NCI-H526 (cell line): ENCODE measurements at places on chromosomes 16 and 17.

- DNase-seq, result peak; percentile 45
Observed at GRCh38 chr16:15950161-15950854, 892 bp downstream of the ABCC1 start.

DNA sequence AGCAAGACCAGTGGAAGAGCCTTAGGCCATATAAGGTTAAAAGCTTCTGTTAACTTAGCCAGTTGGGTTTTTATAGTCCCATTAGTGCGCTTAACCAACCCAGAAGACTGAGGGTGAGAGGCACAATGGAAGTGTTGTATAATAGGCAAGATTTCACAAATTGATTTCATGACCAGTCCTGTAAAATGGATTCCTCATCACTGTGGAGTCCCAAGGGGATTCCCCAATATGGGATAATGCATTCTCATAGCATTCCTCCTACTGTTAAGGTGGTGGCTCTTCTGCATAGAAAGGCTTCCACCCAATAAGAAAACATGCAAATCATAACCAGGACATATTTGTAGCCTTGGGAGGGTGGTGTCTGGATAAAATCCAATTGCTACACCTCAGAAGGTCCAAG lies 22.1 kb upstream of the B4GALNT2 start:
- peak; percentile 81 for DNase-seq

DNA sequence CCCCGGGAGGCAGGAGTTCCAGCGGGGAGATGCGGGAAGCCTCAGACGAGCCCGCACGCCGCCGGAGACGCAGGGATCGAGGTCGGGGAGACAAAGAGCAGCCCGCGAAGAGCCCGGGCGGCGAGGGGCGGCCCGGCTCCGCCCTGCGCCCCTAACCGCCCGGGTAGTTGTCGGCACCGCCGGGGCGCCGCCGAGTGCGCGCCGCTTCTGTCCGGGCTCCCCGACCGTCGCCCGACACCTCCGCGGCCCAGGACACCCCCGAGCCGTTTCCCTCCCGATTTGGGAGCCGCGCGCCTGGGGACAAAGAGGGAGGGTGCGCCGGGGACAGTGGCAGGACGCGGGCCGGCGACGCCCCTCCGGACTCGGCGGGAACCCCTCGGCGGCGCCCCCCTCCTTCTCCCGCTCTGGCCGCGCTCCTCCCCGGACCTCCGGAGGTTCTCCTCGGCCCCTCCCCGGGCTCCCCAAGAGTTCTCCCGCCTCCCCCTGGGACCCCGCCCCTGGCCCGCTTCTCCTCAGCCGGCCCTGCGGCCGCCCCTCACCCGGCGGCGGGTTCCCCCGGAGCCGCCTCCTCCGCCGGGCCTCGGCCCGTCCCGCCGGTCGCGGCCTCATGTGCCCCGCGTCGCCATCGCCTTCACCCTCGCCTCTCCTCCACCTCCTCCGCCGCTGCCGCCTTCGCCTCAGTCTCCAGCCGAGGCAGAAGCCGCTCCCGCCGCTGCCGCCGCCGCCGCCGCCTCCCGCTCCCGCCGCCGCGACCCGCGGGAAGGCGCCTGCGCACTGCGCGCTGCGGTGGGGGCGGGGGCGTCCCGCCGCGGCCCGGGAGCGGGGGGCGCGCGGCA lies at the start of gene GJC1:
Gene GJC1, minus strand, starts transcription at position 765 of the 836 bp plus-strand sequence. CDS start 24,470 bp downstream, outside the sequence.
- peak; percentile 79 for DNase-seq

- no peak for DNase-seq
Observed at GRCh38 chr17:16968786-16969185, 3.1 kb downstream of the TNFRSF13B start.

DNA sequence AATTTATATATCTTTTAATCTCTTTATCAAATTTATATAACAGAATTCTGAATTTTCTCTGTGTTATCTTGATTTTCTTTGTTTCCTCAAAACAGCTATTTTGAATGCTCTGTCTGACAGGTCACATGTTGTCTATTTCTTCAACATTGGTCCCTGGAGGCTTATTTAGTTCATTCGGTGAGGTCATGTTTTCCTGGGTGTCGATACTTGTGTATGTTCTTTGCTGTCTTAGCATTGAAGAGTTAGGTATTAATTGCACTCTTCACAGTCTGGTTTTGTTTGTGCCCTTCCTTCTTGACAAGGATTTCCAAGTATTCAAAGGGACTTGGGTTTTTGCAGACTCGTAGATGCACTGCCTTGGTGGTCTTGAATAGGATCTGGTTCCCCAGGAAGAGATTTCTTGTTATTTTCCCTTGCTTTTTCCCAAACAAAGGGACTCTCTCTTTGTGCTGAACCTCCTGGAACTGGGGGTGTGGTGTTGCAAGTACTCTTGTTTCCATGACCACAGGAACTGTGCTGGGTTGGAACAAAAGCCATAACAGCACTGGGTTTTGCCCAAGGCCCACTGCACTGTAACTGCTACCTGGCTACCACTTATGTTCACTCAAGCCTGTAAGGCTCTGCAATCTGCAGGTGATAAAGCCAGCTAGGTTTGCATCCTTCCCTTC lies 1483.0 kb downstream of the CDH8 start:
- DNase-seq, result no peak

DNA sequence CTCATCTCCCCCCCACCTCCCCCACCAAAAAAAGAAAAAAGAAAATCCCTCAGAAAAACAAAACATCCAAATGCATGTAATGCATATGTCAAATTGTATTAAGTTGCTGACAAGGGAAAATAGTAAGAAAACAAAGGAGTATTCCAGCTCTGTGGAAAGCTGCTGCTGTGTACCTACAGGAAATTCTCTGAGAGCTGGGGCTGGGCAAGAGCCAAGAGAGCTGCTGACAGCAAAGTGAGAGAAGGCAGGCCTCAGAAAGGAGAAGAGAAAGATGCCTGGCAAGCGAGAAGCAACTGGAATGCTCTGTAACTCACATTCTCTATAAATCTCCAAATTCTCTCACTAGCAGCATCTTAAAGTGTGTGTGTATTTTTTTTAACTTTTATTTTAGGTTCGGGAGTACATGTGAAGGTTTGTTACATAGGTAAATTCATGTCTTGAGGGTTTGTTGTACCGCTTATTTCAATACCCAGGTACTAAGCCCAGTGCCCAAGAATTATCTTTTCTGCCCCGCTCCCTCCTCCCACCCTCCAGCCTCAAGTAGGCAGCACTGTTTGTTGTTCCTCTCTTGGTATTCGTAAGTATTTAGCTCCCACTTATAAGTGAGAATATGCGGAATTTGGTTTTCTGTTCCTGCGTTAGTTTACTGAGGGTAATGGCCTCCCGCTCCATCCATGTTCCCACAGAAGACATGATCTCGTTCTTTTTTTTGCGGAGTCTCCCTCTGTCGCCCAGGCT lies 24.4 kb downstream of the CNTROB start:
- DNase-seq, result no peak

DNA sequence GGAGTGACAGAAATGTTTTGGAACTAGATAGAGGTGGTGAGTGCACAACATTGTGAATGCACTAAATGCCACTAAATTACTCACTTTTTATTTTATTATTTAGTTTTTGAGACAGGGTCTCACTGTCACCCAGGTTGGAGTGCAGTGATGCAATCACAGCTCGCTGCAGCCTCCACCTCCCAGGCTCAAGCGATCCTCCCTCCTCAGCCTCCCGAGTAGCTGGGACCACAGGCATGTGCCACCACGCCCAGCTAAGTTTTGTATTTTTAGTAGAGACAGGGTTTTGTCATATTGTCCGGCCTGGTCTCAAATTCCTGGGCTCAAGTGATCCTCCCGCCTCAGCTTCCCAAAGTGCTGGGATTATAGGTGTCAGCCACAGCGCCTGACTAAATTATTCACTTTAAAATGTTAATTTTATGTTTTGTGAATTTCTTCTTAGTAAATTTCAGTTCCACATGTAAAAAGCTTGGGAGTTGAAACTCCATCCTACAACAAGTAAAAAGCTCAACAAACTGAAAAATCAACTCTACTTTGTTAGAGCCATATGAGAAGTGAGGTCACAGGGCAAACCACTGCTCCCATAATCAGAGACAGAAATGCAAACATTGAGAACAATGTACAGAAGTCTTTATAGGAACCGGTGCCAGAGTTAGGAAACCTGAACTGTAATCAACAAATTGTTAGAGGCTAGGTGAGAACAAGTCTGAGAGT lies 13.8 kb upstream of the SLC5A10 start:
- DNase-seq, result no peak

- no peak for DNase-seq
Observed at GRCh38 chr16:58021661-58022551, 3.6 kb upstream of the MMP15 start.
